SW 1271 (cell line): ENCODE measurements at places on chromosomes 16 and 17.

DNA sequence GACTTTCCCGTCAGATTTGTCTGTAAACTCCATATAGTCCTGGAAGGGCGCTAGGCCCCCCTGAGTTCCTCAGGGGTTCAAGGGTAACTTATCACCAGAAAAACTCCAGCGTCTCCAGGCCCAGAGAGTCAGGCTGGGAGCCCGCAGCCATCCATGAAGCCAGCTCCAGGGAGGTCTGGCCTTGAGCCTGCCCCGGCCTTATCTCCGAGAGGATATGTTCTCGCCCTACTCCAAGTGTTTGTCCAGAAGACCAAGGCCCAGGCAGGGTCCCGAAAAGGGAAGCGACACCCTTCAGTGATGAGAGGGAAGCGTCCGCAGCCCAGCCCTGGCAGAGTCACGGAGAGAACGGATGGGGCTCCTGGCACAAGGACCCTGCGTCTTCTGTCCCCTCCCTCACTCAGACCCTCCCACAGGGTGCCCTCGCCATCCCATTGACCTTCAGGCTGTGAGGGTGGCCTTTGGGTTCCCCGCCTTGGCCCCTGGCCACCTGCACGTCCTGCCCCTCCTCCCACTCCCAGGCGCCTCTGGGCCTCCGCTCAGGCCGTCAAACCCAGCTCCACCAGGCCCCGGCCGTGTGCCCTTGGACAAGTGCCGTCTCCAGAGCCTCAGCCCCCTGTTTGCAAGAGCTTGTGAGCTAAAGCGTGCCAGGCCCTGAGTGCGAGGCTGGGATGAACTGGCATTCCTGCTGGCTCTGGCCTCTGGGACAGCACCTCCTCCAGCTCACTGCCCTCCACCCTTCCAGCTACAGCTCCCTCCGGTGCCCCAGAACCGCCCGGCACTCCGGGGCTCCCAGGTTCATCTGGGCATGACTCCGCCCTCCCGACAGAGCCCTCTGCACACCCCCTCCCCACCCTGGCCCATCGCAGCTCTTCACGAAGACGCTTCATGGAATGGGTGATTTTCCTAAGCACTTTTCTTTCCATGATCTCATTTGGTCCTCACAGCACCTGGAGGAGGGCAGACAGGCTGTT is 83.4 kb downstream of the ZDHHC7 start:
- no peak for DNase-seq

GRCh38 chr16:28078261-28078660 is 14.7 kb upstream of the GSG1L start:
- no peak for DNase-seq

GRCh38 chr16:49596068-49596467 is 222.5 kb downstream of the C16orf78 start:
- no peak for DNase-seq

- no peak for DNase-seq
Observed at GRCh38 chr17:9887508-9887907, 17.6 kb downstream of the RCVRN start.

DNA sequence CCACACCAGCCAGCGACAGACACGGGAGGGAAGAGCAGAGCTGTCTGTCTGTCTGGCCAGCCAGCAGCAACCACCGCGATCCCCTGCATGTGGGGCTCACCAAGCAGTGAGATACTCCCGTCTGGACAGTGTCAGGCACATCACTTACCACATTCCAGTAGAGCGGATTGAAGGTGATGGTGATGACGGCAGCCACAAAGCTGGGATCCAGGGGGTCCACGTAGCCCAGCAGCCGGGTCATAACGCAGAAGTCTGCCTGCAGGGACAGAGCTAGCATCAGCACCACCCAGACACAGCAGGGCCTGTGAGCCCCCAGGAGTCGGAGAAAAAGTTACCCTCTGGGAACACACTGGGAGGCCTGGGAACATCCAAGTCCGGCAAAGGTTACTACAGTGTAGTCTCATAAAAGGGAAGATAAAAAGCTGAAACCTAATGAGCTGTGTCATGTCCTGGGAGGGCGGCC is 14.7 kb downstream of the PEMT start:
- DNase-seq: no peak

DNA sequence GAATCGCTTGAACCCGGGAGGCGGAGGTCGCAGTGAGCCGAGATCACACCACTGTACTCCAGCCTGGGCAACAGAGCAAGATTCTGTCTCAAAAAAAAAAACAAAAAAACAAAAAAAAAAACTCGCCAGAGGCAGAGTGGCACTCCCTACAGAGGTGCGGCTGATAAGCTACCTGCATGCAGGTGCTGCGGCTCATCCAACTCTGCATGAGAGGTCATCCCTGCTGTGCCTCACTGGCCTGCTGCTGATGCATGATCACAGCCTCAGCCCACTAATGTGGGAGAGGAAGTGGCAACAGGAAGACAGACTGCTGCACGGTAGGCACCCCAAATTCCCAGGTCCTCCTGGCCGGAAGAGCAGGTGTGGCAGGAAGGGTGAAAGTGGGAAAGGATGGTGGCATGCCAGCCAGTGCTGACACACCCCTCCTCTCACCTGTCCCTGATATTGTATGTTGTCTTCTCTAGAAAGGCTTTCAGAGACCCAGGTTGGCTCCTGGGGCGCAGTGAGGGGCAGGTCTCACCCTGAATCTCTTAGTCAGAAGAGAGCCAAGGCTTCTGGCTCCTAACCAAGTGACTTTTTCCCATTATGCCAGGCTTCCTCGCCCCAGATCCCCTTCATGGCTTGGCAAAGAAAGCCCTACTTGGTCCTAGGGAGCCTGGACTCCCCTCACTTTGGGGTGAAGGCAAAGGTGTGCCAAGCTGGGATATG is 11.8 kb downstream of the NXPH3 start:
- no peak for DNase-seq

- no peak for DNase-seq
Observed at GRCh38 chr17:57528058-57528451, 217.0 kb downstream of the CCDC182 start.

GRCh38 chr17:45740553-45741330 is 43.4 kb upstream of the CRHR1 start:
- DNase-seq: peak; percentile 54

DNA sequence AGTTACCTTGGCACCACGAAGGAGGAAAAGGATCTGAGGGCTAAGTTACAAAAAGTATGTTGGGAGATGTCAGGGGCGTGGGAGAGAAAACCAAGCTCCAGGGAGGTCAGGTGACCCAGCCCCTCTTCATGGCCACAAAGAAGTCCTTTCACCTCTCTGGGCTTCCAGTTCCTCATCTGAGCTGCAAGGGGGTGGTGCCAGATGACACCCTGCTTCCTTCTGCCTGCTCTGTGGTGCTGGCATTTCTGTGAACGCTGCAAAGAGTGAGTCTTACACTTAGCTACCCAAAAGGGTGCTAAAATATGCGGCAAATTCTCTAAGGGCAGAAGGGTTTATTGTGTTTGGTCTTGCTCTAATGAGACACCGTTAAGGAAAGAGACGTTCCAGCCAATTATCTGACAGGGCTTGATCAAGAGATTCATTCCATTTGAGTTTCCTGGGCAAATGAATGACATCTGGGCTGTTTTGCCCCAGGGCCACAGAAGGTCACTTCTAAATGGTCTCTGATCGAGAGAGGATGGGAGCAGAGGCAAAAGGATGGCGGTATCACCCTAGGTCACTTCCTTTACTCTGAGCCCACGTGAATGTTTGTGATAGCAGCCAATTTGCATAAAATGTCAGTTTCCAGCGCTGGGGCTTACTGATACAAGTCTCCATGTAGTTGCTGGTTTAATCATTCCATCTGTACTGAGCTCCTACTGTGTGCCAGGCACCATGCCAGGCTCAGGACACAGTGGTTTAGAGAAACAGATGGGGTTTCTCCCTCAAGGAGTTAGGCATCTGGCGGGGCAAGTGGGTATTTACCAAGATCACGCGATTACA is 210.2 kb downstream of the KATNIP start:
- no peak for DNase-seq

DNA sequence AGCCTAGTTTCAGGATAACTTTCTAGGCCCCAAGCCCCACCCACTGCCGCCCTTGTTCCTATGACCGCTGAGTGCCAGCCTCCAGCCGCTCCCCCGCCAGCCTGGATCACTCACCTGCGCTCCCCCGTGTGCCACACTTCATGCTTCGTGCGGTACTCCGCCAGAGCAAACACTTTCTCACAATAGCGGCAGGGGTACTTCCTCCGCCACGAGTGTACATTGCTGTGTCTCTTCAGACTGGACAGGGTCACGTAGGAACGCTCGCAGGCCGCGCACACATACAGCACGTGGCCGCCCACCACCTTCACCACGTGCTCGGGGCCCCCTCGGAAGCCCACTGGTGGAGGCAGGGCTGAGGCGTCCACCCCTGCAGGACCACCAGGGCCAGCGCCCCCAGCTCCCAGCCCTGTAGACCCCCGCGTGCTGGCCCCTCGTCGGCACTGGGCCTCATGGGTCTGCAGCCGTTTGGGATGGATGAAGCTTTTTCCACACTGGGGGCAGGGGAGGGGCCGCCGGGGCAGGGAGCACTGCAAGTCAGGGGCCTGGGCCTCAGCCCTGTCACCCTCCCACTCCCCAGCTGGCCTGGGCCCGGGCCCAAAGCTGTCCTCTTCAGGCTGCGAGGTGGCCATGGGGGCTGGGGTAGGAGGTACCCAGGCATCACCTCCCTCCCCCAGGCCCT is 13.7 kb downstream of the ZBTB4 start:
- DNase-seq: no peak

- no peak for DNase-seq
Observed at GRCh38 chr17:16425698-16426659, 10.6 kb downstream of the TRPV2 start.

DNA sequence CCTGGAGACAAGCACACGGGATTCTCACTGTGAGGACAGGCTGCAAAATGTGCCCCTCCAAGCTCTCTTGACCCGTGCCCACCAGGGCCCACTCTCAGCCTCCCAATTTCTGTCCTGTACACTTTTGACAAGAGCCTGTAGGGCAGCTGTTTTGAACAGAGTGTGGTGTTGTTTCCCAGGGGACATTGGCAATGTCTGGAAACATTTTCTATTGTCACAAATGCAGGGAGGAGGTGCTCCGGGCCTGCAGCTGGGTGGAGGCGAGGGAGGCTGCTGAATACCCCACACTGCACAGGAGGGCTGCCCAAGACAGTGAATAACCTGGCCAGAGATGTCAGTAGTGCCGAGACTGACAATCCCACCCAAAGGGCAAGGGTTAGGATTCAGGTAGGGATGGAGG is 10.5 kb downstream of the CEP295NL start:
- DNase-seq: no peak

- no peak for DNase-seq
Observed at GRCh38 chr16:58488531-58488930, 11.4 kb upstream of the NDRG4 start.

GRCh38 chr16:23650674-23651416 is 9.6 kb downstream of the DCTN5 start:
- no peak for DNase-seq

- DNase-seq: no peak
Observed at GRCh38 chr17:38600906-38601305, 4.8 kb downstream of the SRCIN1 start.

DNA sequence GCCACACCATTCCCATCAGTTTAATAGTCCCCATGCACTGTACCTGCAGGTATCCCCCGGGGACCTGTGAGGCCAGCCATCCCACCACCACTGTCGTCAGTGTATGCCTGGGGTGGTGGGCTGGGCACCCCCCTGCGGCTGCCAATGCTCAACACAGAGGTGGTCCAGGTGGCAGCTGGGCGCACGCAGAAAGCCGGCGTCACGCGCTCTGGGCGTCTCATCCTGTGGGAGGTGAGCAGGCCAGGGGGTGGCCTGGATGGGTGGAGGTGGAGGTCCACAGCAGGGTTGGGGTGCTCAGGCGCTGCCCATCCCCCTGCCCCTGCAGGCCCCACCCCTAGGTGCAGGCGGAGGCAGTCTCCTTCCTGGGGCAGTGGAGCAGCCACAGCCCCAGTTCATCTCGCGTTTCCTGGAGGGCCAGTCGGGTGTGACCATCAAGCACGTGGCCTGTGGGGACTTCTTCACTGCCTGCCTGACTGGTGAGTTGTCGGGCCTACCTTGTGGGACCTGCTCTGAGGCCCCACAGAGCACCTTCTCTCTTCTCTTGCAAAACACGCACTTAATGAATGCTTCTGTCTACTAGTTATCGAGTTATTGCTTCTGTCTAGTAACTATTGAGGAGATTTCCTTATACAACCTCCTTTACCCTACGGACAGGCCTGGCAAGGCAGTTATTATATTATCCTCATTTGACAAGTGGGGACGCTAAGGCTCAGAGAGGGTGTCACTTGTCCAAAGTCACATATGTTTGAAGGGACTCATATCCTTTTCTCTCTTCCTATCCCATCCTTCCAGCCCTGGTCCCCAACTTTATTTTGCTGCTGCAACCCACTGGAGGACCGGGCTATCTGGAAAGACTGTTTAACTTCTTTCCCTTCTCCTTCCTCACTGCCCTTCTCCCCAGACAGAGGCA is 5.8 kb upstream of the TRAF4 start:
- DNase-seq: no peak

GRCh38 chr16:85386467-85387170 is 226.5 kb upstream of the GSE1 start:
- no peak for DNase-seq

DNA sequence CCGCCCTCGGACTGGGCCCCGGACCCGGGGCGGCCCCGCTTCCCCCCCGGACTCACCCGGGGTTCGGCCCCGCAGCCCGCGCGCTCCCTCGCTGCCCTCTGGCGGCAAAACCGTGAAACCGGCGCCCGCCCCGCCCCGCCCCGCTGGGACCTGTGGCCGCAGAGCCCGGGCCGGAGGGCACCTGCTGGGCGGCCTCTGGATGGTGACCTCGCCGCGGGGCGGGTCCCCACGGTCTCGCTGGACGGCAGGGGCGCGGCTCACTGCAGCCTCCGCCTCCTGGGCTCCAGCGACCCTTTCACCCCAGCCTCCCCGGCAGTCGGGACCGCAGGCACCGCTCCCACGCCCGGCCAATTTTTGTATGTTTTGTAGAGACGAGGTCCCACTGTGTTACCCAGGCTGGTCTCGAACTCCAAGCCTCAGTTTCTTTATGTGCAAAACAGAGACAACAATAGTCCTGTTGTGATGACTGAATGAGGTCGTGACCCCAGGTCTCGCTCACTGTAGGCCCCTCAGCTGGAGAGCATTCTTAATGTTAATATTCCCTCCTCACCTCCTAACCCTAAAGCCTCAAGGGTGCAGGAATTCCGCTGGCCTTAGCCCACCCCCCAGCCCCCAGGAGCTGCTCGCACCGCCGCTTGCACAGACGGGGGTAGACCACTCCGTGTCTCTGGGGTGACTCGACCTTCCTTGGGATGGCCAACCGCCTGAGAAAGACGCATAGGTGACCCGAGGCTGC is 33.7 kb upstream of the RPH3AL start:
- DNase-seq: peak; percentile 48

DNA sequence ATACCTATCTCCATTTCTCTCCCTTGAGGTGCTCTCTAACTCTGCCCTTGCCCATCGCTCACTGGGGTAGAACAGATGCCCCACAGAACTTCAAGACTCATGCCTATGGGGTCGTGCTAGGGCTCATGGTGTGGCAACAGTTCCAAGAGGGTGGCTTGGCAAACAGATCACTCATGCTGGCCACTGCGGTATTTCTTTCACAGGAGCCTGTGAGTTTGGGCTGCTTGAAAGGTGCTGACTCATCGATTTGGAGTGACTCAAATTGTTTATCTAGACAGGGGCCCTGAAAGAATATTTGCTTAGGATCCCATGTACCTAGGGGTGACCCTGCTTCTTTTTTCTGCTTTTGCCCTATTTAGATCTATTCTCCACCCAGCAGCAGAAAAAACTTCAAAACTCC is 69.9 kb downstream of the IRX5 start:
- DNase-seq: no peak

GRCh38 chr17:45218895-45219661 is 2.6 kb upstream of the FMNL1 start:
- peak; percentile 75 for DNase-seq
